ENCODE measurements at places on chromosomes 4 and X. TPM values are rescaled to one million over a fixed set of nuclear protein-coding genes. Genes with fewer than 3 reads are reported as not detected.

ABRAXAS1 gene
- total RNA-seq: 10.7 TPM

DNA sequence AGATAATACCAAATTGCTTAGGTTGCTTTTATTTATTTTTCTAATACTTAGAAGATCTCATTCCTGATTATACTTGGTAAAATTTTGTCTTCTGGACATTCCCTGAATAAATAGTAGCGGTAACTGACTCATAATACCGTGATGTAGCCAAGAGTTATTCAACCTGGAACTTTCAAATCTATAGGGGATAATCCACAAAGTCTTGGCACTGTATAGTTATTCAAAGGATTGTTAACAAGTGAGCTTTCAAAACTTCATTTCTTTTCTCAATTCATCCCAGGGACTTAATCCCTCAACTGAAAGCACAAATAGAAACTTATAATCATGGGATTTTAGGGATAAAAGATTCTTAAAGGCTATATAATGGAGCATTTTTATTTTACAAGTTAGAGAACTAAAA lies 1383.3 kb downstream of the FAM133A start:
- DNase-seq: no peak
- no peaks in the 10 kb centered on the region for H3K4me1 ChIP-seq
- H3K27me3 ChIP-seq: no peaks in the 10 kb centered on the region

GRCh38 chr4:187135878-187136277 lies 412.2 kb upstream of the FAT1 start:
- no peaks in the 10 kb centered on the region for H3K27me3 ChIP-seq
- no peak for DNase-seq

DNA sequence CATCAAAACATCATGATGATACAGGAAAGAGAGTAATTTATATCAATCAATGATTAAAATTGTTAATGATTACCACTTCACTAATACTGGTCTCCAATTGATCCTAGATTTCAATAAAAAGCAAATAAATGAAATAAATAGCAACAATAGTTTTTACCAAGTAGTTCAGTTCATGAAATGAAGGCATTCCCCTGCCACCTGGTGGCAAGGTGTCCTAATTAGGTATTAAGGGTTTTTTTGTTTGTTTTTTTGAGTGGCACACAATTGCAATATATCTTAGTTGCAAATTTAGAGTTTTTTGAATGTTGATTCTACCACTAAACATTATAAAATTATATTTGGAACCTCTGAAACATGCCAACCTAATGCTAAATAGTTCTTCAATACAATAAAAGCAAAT lies 157.4 kb upstream of the PDE5A start:
- no peaks in the 10 kb centered on the region for H3K36me3 ChIP-seq
- DNase-seq: no peak
- no peaks in the 10 kb centered on the region for H3K4me1 ChIP-seq
- no peak overlapping the region for H3K27ac ChIP-seq

DNA sequence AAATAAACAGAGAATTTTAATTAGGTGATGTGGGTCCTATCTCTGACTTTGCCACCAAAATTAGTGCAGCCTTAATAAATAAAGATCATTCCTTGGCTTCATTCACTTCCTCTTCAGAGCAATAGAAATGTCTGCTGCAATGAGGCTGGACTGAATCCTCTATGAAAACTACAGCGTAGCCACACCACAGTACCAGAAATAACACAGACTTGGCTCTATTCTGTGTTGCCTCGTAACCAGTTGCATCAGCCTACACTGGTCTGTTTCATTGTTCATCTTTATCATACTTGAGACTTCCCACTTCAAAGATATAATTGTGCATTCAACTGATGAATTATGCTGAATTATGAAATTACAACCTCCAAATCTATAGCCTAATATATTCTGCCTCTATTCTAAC lies 15.8 kb downstream of the GLRA3 start:
- H3K36me3 ChIP-seq: no peaks in the 10 kb centered on the region
- H3K27ac ChIP-seq: no peak overlapping the region
- H3K4me3 ChIP-seq: no peak overlapping the region

DNA sequence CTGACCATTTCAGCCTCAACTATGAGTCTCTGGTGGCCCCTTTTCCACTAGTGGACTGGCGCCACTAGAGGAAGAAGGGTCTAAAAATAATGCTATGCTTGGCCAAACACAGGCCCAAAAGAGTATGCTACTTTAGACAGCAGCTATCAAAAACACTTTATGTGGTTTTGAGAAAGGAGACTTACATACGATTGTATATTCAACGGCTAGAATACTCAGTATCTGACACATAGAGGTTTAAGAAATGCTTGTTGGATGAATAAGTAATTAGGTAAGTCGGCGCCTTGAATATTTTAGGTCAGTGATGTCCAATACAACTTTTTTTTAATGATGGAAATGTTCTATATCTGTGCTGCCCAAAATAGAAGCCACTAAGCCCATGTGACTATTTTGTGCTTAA lies 25.7 kb upstream of the TMPRSS11A start:
- no peak for DNase-seq
- no peak overlapping the region for H3K27ac ChIP-seq
- H3K4me1 ChIP-seq: no peaks in the 10 kb centered on the region
- no peaks in the 10 kb centered on the region for H3K36me3 ChIP-seq
- no peak overlapping the region for H3K4me3 ChIP-seq
- H3K27me3 ChIP-seq: no peaks in the 10 kb centered on the region
